ENCODE measurements at places on chromosomes 6 and 20.

DNA sequence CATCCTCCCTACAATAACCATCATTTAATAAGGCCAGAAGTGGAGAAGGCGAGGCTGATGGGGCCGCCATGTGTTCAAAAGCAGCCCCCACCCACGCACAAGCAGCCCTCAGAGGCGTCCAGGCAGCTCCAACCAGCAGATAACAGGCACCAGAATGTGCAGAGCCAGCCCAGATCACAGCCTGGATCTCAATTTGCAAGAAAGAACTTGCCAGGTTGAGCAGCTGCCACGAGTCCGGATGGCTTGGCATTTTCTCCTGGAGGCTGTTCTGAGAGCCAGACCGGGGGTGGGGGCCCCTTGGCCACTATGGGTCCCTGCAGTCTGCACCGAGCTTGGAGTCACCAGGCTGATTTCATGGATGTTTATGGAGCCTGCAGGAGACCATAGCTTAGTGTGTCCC is 338.1 kb downstream of the PREX1 start:
- no peak for DNase-seq

DNA sequence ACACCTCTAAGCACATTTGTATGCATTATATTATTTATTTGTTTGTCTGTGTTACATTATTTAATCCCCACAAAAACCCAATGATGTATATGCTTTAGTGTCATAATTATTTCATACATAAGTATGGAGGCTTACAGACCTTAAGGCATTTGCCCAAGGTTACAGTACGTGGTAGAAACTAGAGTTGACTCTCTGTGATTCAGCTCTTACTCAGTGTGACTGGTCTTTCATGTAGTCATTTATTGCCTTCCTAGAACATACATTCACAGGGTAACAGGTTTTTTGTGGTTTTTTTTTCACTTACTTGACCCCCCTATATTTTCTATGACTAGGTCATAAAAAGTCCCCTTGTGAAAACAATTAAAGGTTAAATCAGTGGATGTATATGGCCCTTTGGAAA is 566.8 kb downstream of the TFAP2A start:
- DNase-seq, result no peak

GRCh38 chr6:128738112-128738511 is 144.8 kb upstream of the LAMA2 start:
- no peak for DNase-seq

DNA sequence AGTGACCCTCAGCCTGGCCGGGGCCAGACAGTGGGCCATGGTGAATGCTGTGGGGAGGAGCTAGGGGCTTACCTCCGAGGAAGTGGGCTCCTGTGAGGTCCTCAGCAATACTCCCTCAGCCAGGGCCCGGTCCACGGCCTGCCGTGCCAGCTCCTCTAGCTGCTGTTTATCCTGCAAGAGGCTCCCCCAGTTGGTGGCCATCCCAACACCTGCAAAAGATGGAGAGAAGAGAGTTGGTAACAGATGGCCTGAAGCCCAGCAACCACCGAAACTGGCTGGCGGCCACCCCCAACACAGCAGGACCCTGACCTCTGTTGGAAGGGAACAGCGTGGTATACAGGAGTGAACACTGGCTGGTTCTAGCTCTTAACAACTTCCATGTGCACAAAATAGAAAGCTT is 4.0 kb downstream of the GSS start:
- DNase-seq, result no peak

DNA sequence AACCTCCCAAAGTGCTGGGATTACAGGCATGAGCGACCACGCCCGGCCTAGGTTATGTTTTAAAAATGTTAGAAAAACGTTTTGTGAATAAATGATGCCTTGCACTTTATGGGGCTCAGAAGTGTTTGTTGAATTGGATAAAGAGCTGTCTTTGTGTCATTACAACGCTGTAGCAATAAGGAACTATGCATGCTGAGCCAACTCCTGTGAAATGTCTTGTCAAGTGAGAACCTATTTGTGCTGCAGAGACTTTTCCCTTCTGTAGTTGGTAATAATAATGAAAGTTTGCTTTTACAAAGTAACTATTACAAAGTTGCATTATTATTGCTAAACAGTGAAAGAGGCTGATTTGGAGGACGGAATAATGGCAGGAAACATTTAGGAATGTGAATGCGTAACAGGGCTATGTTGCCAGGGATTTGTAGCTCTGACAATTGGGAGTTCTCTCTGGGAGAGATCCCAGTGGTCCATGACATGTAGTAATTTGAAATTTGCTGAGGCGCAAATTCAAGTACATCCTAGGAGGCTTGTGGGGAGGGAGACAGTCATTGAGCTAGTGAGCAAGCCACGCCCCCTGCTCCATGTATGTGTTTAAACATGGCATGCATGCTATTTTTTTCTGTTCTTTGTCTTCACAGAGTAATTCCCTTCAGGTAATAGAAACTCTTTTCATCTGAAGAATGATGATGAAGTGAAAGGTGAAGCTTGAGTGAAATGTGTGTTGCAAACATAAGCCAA is 16.8 kb upstream of the BICRAL start:
- DNase-seq, result no peak

DNA sequence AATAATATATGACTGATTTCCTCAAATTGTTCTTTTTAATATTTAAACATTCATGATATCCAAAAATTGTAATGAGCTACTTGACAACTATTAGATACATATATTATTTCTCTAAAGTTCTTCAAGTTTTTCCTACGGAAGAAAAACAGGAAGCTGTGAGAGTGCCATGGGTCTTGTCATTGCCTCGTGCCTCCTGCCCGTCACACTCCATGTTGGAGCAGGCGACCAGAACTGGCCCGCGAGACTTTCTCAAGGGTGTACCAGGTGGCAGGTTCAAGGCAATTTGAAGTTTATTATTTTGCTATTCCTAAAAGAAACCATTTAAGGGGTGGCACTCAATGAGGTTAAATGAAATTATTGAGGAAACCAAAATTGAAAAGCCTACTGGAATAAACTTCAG is 337.2 kb downstream of the HACE1 start:
- no peak for DNase-seq

GRCh38 chr6:142294679-142295078 is 7.1 kb upstream of the ADGRG6 start:
- DNase-seq, result no peak

DNA sequence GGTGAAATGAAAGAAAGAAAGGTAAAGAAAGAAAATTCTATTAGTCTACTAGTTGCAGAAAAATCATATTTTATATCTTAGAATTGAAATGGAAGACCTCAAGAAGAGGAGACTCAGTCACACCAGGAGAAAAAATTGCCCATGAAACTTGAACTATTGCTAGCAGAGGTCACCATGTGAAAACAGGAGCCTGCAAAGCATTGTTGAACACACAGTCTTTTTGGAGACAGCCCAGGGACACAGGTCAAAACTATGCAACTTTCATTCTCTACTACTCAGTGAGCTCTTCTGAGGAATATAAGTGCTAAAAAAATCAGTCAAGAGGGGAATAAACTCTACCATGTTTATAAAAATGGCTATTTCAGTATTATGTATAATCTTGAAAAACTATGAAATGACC is 89.8 kb upstream of the TENT5A start:
- DNase-seq, result no peak

DNA sequence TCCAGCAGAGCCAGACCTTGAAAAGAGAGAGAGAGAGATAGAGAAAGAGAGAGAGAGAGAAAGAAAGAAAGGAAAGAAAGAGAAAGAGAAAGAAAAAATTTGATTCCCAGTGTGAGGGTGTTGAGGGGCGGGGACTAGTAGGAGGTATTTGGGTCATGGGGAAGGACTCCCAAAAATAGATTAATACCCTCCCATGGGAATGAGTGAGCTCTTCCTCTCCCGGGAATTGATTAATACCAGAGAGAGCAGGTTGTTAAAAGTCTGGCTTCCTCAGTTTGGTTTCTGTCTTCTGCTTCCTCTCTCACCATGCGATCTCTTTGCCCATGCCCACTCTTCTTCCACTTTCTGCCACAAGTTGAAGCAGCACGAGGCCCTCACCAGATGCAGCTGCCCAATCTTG is 28.8 kb upstream of the CFAP206 start:
- no peak for DNase-seq

GRCh38 chr6:148868314-148868713 is 121.5 kb downstream of the UST start:
- DNase-seq, result peak; percentile 30

DNA sequence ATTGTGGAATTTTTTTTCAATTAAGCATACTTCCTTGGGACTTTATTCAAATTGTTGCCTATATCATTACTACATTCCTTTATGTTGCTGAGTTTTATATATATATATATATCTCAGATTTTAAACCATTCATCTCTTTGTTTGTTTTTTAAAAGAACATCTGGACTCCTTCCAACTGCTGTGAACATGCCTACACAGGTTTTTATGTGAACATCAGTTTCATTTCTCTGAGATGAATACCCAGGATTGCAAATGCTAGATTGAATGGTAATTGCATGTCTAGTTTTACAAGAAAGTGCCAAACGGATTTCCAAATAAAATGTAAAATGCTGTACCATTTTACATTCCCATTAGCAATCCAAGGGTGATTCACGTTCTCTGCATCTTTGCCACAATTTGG is 1289.3 kb downstream of the HACE1 start:
- DNase-seq, result no peak

DNA sequence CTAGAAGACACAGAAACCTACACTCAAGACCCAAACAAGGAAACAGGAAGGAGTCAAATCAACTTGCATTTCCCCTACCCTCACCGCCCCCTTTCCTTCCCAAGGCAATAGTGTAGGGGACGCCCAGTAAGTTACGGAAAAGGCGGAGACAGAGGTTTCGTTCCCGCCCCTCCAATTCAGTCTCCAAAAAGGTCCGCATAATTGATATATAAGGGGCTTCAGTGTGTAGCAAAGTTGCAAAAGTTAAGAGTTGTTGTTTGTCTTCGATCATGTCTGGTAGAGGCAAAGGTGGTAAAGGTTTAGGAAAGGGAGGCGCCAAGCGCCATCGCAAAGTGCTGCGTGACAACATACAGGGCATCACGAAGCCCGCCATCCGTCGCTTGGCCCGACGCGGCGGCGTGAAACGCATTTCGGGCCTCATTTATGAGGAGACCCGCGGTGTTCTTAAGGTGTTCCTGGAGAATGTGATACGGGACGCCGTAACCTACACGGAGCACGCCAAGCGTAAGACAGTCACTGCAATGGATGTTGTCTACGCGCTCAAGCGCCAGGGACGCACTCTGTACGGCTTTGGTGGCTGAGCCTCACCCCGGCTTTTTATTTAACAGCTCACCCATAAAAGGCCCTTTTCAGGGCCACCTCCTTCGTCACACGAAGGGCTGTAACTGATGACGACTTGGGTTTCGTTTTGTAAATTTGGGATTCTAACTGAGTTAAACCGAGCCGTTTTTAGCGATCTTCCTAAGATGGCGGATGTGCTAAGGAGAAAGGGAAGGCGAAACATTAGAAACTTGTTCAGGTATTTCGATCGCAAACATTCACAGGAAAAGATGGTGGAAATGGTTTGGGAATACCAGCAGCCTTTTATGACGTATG is 124.6 kb upstream of the BTN3A2 start:
- no peak for DNase-seq

DNA sequence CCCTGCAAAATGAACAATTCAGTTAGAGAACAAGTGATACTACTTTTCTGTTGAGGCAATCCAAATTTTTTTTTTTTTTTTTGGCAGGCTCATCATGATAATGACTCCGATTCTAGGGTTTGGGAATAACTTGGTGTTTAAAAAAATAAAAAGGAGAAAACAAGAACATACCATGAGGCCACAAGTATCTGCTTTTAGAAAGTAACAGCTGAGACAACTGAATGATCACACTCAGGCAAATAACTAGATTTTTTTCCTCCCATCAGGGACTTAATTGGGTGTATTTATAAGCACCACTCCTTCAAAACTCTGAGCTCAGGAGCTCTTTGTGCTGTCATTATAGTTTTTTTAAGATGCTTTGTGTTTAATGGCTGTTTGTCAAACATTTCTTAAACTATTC is 29.6 kb downstream of the PAK5 start:
- no peak for DNase-seq

GRCh38 chr6:153942361-153942760 is 96.7 kb upstream of the OPRM1 start:
- no peak for DNase-seq

DNA sequence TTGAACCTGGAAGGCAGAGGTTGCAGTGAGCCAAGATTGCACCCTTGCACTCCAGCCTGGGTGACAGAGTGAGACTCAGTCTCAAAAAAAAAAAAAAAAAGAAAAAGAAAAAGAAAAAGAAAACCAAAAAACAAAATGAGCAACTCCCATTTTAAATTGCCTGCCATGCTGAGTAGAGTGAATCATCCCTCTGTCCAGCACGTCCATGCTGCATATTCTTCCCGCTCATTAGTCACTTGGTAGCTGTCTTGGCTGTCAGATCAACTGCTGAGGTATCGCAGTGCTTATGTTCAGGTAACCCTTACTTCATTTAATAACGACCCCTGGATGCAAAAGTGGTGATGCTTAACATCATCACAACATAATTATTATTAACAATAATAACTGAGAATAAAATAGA is 72.6 kb upstream of the RNF24 start:
- DNase-seq, result no peak

GRCh38 chr6:138907167-138907566 is 80.9 kb downstream of the REPS1 start:
- DNase-seq, result no peak

- no peak for DNase-seq
Measured at GRCh38 chr6:119067091-119067490, 11.4 kb downstream of the FAM184A start.

DNA sequence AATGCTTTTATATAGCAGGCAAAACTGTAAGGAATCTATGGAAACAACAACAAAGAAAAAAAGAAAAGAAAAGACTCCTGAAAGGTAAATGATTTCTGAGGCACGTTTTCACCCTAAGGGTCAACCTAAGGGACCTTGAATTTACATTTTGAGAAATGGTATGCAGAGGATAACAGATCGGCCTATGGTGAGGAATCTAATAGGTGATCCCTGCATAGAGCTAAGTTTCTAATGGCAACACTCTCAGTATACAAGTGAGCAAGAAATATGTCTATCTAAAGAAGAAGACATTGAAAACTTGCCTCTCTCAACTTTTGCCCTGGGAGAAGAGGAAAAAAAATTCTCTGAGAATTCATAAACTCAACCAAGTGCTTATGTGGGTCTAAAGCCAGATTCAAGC is 18.9 kb upstream of the AKAP7 start:
- no peak for DNase-seq

DNA sequence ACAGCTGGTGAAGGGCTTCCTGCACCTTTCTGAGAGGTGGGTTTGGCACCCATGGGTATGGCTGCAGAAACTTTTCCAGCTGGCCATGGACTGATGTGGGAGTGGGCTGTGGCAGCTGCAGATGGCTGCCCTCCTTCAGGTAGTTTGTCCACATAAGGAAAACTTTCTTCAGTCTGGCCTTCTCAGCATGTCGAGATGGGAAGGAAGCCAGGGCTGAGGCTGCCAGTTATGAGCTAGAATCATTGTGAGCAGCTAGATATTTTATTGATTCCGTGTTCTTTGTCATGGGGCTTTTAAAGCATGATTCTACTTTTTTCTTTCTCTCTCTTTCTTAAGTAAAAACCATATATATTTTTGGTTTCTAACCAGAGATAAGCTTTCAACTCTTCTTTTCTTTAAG is 16.6 kb downstream of the NKX2-4 start:
- DNase-seq, result no peak

DNA sequence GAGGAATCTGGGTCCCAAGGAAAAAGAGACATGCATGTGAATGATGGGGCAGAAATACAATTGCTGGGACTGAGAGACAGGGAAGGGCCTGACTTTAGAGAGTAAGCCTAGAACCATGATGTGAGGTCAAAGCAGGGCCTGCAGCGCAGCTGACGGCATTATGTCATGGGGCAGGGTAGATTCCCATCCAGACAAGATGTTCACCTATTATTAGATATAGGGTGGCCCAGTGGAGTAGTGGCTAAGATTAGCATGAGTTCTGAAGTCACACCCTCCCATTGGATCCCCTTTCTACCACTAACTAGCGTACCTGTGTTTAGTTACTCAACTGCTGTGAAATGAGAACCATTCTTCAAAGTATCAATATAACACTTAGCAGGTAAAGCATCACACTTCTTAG is 39.6 kb downstream of the NDUFAF5 start:
- DNase-seq, result no peak
